Cerebellar nuclear complex (tissue), 1 donor: ENCODE measurements at places on chromosomes 1 and 21.

DNA sequence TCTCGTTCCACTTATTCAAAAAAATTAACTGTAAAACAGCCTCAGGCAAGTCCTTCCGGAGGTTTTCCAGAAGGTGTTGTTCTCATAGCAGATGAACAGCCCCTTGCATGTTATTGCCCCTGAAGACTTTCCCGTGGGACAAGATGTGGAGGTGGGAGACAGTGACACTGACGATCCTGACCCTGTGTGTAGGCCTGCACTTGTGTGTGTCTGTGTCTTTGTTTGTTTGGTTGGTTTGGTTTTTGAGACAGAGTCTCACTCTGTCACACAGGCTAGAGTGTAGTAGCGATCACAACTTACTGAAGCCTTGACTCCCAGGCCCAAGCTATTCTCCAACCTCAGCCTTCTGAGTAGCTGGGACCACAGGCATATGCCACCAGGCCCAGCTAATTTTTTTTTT is 12.6 kb downstream of the ETV3L start:
- DNase-seq = no peak

DNA sequence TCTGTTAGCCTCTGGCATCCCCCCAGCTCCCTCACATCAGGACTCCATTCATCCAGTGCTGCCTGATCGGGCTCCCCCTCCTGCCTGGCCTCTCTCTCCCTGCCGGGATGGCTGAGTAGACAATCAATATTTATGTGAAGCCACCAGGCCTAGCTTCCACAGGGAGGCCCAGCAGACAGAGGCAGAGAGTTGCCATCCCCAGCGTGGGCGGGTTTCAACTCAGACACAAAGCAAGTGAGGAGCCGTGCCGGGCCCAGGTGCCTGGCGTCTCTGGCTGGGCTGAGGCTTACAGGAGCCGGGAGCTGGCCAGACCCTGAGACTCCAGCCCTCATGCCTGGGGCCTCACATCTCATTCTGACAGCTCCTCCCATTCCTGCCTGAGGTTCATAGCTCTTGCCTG is 34.5 kb upstream of the ATP2B4 start:
- no peak for DNase-seq

GRCh38 chr1:27157194-27157593 is 2.3 kb upstream of the SLC9A1 start:
- no peak for DNase-seq

DNA sequence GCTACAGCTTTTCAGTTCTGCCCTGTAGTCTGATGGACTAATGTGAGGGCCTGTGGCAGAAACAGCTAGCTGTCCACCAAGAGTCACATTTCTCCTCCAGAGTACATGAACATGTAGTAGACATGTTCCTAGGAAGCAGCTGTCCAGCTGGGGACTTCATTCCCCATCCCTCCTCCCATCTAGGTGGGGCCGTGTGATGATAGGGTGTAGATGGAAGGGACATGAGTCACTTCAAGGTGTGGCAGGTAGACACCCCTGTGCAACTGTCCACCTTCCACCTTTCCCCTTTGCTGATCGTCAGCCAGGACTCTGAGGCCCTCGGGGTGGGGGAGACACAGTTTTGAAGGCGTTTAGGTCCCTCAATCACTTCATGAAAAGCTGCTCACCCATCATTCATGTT is 3.6 kb upstream of the RD3 start:
- DNase-seq = no peak

- DNase-seq = no peak
Observed at GRCh38 chr1:32334274-32334861, 1.7 kb downstream of the MARCKSL1 start.

DNA sequence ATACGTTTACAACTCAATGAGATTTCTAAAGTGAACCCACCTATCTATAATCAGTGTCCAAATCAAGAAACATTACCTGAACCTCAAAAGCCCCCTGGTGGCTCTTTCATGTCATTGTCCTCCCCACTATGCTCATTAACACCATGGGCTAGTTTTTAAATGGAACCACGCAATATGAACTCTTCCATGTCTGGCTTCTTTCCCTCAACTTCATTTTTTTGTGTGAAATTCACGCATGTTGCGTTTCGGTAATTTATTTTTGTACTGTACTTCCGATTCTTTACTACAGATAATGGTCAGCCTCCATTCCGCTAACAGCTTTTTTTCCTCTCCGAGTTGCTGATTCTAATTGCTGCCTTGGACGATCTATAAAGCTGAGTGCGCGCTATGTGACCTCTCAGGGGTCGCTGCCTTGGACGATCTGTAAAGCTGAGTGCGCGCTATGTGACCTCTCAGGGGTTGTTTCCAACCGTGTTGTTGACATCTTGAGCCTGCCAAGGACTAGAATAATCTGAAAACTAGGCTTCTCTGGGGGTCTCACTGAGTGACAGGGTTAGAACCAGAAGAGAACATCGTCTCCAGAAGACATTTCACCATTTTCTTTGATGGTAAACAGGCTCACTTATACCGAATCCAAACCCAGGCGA is 1.1 kb upstream of the CACYBP start:
- no peak for DNase-seq

GRCh38 chr1:37257646-37258045 is 216.7 kb upstream of the ZC3H12A start:
- DNase-seq = no peak

DNA sequence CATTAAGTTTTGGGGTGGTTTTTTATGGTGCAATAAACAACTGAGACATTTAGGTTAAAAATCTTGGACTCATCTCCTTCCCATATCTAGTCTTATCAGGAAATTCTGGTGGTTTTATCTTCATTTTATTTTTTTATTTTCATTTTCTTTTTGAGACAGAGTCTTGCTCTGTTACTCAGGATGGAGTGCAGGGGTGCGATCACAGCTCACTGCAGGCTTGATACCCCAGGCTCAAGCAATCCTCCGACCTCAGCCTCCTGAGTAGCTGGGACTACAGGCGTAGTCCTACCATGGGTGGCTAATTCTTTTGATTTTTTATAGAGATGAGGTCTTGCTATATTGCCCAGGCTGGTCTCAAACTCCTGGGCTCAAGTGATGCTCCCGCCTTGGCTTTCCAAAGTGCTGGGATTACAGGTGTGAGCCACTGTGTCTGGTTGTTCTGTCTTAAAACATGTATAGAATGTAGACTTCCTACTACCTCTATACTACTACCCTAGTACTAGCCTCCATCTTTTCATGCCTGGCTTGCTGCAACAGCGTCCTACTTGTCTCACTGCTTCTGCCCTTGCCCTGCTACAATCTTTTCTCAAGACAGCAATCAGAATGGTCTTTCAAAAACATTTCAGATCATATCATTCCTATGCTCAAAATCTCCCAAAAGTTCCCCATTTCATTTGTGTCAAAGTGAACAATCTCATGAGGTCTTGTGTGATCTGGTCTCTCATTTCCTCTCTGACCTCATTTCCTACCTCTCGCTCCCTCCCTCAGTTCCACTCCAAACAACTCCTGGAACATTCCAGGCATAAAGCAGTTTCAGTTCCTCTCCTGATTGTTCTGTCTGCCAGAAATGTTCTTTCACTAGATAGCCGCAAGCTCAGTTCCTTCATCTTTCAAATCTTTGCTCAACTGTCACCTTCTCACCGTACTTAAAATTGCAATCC is 5.9 kb upstream of the FCGR2A start:
- no peak for DNase-seq

- no peak for DNase-seq
Observed at GRCh38 chr1:51986718-51987117, 3.8 kb downstream of the RAB3B start.

GRCh38 chr1:193568512-193568911 is 382.1 kb upstream of the B3GALT2 start:
- DNase-seq = no peak

DNA sequence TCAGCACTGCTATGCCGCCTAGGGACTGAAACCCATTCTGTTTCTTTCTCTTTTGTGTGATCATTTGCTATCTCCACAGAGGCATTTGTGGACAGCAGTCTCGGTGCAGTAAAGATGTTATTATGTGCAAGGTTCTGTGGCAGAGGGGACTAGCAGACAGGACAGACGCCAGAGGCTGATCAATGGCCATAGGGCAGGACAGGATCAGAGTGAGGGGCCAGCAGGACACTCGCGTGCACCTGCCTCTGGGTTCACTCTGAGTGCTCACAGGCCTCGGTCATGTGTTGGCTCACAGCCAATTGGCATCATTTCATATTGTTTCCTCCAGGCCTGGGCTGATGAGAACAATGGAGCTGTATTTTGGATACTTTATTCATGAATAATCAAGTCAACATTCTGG is 212.6 kb downstream of the TGFB2 start:
- no peak for DNase-seq

- no peak for DNase-seq
Observed at GRCh38 chr1:207747627-207748492, 4.0 kb upstream of the CD46 start.

- DNase-seq = no peak
Observed at GRCh38 chr1:233217832-233218231, 77.7 kb downstream of the PCNX2 start.

GRCh38 chr1:231020139-231020601 is 19.9 kb downstream of the FAM89A start:
- DNase-seq = no peak

DNA sequence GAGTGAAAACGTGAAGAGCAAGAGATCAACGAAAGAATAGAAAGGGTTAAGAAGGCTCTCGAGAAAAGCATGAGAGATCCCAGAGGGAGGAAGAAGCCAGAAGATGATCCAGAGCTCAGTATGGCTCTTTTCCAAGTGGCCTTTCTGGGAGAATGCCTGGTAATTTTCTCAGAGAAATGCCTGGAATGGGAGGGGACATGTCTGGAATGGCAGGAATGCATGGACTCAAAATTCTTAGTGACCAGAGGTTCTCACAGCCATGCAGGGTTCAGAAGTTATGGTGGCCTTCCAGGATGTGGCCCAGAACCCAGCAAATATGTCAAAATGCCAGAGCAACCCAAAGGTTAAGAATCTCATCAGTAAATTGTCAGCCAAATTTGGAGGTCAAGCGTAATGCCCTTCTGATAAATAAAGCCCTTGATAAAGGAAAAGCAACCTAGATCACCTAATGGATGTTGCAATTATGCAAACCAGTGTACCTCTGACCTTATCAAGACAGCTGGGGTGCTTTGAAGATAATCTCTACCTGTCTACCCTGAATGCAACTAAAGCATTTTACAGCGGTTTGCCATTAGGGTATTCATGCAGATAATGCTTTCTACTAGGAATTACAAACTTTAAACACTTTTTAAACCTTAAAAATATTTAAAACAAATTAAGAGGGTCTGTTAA is 53.1 kb downstream of the NBPF6 start:
- no peak for DNase-seq

- no peak for DNase-seq
Observed at GRCh38 chr21:38989745-38990423, 184.2 kb downstream of the ETS2 start.

- DNase-seq = no peak
Observed at GRCh38 chr1:184866991-184867788, 107.1 kb downstream of the NIBAN1 start.

DNA sequence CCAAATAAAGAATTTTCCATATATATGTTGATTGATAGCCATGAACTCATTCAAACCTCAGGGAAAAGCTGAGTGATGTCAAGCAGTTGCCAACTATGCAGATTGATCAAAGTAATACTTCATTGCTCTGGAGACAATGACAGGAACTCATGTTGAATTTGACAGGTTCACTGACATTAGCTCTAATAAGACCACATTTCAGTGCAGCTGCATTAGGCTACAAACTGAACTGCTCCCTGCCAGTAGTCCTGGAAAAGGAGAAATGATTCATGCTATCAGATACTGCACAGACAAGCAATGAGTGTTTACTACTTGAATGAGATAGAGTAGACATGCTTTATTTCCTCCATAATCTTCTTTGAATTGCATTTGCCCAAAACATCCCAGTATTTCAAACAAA is 948.4 kb downstream of the MRPL39 start:
- no peak for DNase-seq

DNA sequence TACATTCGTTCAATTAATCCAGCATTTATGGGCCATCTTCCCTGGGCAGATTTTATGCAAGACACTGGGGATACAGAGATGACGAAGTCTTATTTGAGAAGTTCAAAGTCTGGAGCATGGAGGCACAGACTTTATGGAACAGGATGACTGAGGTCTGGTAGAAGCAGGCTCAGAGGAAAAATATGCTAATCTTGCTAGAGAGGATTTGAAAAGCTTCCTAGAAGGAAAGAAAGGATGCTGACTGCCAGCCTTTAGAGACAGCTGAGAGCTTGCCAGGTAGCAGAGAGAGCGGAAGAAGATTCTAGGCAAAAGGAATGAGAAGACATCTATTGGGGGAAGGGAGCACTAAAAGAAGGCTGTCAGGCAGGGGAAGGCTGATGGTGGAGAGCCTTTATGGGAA is 75.5 kb upstream of the ATP5PO start:
- no peak for DNase-seq

- DNase-seq = no peak
Observed at GRCh38 chr1:231460614-231461013, 38.5 kb upstream of the EGLN1 start.

- DNase-seq = no peak
Observed at GRCh38 chr1:71086331-71086730, 5.5 kb upstream of the ZRANB2 start.

GRCh38 chr21:24276204-24276603 is 1331.1 kb downstream of the MRPL39 start:
- no peak for DNase-seq

- no peak for DNase-seq
Observed at GRCh38 chr1:18413541-18414305, 67.0 kb upstream of the KLHDC7A start.

DNA sequence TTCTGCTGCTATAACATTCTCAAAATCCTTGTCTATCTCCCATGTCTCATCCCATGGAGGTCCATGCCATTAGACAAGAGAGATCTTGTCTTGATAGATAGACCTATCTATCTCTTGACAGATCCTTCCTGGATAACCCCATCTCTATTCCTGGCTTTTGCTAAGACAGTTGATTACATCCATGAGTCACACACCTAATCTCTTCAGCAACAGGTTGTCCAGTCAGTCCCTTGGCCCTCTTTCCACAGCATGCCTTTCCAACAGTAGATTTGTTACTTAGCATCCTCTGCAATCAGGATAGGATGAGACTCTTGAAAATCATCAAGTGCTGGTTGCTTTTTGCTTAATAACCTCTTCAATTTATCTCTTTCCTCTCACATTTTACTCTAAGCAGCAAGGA is 46.6 kb downstream of the TRMT1L start:
- no peak for DNase-seq

DNA sequence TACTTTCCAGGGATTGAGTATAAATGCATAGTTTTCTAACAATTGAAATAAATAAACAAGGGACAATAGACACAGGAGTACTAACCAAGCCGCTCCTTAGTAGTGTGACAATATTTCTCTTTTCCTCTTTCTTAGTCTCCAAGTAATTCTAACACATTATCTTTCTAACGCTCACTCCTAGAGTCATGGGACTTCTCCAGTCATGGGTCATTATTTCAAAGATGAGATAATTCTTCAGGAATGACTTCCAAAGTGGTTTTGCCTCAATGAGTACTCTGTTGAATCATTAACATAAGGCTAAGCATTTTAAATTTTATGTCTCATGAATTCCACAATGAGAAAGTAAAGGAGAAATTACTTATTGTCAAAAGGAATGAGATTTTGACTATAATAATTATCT is 605.8 kb upstream of the ADAMTS5 start:
- DNase-seq = no peak

- DNase-seq = no peak
Observed at GRCh38 chr1:16091296-16091695, 17.8 kb upstream of the FAM131C start.
